ENCODE measurements at places on chromosomes 12 and 14.

- no peak for DNase-seq
Measured at GRCh38 chr12:115259968-115260747, 576.2 kb upstream of the TBX3 start.

DNA sequence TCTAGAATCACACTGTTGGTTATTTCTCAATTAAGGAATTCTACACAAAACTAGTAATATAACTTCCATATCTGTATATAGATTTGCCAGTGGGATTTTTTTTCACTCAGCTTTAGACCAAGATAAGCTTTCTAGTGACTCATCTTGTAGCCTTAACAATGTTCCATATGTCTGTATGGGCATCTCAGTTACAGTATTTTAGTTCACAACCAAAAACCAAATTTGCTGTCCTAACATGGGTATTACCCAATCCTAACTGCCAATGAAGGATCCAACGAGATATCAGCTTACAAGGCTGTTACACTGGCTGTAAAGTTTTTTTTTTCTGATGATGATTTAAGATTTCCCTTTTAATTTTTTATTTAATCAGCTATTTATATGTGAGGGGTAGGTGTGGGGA lies 31.5 kb upstream of the KRR1 start:
- DNase-seq: no peak

DNA sequence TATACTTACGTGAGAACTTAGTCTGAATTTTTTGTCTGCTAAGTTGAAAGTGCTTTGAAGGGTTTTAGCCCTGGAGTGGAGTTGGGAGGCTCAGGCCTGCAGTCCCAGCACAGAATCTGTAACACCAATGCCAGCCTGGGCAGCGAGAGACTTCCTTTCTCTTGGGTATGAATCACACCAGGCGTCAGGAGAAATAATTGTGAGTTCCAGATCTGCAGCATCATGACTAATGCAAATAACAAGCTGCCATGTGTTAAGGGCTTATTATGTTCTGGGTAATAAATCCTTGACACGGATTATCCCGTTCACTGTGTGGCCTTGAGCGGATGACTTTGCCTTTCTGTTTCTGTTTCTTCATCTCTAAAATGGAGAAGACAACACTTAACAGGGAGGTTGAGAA lies 70.6 kb downstream of the B4GALNT3 start:
- DNase-seq: no peak

DNA sequence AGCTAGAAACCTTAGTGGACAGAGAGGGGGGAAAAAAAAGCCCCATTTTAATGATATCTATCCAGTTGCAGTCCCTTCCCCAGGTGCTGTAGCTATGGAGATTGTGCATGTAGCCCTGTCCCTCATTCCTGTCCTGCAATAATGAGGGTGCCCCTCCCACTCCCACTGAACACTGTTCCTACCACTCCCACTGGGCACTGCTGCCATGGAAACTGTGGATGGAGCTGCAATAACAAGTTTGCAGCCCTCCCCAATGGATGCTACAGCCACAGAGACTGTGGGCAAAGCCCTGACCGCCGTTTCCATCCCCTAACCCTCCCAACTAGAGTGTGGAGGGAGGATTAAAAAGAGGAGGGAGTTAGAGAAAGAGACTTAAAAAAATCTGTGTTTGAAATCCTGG lies 238.3 kb downstream of the FUT8 start:
- no peak for DNase-seq

DNA sequence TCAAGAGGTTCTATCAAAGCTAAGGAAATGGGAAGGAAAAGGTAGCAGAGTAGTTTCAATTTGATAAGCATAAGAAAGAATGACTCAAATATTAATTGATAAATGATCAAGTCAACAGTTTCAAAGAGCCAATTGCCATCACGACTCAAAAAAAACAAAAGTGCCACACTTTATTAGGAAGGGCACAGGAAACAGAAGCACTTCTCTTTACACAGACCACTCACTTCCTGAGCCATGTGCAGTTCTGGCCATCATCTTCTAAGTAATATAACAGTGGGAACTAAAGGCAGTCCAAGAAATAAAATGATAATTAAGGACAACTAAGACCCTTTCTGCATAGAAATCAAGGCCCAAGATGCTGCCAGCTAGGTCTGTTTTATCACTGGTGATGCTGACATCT lies 13.2 kb downstream of the TM7SF3 start:
- no peak for DNase-seq

DNA sequence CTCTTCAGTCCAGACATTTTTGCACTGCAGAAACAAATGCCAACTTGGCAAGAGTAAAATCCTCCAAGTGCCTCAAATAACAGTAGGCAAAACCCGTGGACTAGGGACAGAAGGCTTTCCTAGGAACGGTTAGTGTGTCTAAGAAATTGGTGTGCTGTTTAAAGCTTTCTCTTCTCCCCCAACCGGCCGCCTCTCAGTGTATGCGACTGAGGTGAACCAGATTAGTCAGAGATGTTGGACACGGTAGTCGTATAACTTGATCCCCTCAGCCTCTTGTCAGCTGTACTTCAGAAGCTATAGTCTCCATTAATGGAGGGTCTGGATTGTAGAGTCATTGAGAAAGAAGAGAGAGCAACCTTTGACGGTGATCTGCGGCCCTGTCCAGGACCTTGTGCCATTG lies 21.7 kb downstream of the PPFIBP1 start:
- no peak for DNase-seq

DNA sequence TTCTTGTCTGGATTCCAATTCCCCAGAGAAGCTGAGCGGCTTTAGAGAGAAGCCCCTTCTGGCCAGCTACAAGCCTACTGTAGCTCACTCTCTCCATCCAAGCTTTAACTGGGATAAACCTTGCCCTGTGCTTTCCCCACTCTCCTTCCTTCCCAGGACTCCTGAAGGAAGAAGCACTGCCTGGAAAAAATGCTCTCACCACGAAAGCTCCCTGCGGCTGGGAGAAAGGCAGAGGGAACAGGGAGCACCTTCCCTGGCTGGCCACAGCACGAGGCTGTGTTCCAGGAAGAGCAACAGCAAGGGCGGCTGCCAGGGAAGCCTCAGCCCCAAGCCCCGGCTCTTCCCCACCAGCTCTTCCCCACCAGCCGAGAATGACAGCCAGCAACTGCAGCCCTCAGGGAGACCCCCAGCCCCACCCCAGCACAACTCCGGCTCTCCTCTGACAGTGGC lies 40.8 kb upstream of the PNMA1 start:
- DNase-seq: no peak
